ENCODE measurements at places on chromosomes 3 and 15.

- DNase-seq: no peak
Observed at GRCh38 chr15:99564221-99565048, 1.3 kb upstream of the MEF2A start.

- DNase-seq: no peak
Observed at GRCh38 chr15:66940368-66940767, 125.0 kb upstream of the SMAD3 start.

DNA sequence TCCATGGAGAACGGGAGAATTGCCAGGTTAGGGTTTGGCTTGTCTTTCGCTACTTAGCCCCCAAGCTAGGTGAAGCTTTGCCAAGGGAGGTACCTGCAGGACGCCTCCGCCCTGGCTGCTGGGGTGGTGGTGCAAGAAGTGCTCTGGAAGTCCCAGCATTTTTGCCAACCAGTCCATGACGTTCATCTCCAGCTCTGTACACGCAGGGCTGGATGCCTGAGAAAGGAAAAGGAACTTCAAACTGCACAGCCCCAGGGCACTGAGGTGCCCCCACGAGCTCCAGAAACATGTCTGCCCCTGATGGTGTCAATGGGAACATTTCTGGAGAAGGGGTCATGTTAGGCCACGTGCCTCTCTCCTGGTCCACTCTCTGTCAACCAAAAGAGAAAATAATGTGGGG lies 8.2 kb downstream of the HDC start:
- no peak for DNase-seq

GRCh38 chr15:79089331-79089889 lies 1.2 kb downstream of the RASGRF1 start:
- DNase-seq: no peak

DNA sequence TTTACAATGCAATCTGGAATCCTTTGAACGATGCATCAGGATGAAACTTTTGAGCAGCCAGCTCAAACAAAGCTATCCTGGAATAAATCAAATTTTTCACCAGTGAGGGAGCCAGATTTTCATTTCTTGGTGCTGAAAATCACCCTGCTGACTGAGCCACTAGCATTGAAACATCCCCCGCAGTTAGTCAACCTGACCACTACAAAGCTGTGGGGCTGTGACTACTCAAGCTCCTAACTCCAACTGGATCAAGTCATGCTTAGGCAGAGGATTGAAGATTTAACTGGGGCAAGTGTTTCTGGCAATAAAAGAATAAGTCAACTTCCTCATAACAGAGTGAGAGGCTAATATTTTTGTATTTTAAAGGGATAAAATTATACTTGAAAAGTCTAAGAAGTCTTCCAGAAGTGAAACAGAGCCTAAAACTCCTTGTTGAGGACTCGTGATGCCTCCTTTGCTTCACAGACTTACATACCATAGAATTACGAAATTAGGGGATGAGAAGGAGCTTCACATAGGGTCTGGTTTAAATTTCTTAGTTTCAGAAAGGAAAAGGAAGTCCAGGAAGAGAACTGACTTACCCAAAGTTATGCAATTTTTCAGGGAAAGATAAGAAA lies 177.8 kb downstream of the SERPINI1 start:
- DNase-seq: peak; percentile 84

- no peak for DNase-seq
Observed at GRCh38 chr3:170642882-170643601, 57.2 kb upstream of the SLC7A14 start.

DNA sequence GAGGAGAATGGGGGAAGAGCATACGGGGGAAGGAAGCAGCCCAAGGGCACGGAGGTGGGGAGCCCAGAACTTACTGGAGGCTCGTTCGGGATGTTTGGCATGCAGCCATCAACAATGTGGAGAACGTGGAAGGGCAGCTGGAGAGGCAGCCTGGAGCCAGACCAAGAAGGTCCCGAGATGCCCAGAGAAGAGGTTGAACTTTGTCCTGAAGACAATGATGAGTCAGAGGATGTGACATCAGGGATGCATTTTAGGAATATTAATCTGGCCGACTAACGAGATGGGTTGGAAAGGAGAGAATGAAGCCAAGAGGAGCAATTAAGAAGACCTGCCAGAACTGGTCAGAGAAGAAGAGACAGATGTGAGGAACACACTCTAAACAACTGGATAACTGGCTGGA lies 98.2 kb downstream of the SRGAP3 start:
- DNase-seq: peak; percentile 37

DNA sequence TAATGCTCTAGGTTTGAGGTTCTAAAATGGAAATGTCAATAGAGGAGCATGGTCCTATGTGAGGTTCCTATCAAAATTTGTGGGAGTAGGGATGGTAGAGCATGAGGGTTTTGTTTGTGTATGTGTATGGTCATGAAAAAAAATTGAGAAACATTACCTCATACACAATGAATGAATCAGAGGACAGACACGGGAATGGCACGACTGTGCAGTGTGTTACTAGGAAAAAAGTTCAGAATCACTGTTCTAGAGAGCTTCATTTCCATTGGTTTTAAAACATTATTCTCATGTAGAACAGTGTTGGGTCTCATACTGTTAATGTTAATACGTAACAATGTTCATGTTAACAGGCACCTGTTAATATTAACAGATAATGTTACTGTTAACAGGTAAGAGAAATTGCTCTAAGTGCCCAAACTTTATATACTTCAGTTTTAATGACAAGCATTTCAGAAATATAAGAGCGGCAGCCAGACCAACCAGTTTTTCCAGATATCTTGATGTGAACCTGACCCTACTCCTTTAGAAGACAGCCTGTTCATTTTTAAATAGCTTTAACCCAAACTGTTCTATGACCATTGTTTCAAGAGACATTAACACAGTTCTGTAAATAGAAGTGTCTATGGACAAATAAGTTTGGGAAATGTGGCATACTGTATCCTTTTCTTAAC lies 48.0 kb downstream of the SLC15A2 start:
- DNase-seq: no peak

- DNase-seq: no peak
Observed at GRCh38 chr3:33287672-33288282, 10.5 kb downstream of the FBXL2 start.

DNA sequence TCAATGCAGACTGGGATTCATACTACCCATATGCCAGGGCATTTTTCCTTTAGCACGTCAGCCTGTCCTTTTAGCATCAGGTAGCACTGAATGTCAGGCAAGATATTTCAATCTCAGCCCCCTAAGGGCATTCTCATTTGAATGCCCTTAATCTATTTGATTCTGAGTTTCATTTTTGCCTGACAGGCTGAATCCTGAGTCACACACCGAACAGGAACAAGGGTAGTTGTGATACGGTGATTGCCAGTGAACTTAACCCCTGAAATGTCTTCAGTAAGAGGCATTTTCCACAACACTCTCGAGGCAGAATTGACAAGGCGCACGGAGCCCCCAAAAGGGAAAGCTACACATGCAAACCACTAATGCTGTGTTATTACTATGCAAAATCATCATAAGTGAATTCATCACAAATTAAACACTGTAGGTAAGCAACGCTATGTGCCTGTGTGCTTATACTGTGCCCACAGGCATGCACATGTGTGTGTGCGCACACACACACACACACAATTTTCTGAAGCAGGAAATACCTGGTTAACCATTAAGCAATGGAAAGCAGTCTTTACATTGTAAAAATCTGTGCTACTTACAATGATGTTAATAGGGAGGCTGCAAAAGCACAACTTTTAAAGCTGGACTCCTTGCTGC lies 130.4 kb downstream of the ZNF385D start:
- DNase-seq: no peak

- no peak for DNase-seq
Observed at GRCh38 chr3:35639254-35640186, at the start of gene ARPP21. ARPP21 (plus strand) TSS chr3:35639525; CDS start chr3:35681752, 42,227 bp downstream.

- no peak for DNase-seq
Observed at GRCh38 chr3:171831936-171832335, 11.2 kb upstream of the TMEM212 start.

DNA sequence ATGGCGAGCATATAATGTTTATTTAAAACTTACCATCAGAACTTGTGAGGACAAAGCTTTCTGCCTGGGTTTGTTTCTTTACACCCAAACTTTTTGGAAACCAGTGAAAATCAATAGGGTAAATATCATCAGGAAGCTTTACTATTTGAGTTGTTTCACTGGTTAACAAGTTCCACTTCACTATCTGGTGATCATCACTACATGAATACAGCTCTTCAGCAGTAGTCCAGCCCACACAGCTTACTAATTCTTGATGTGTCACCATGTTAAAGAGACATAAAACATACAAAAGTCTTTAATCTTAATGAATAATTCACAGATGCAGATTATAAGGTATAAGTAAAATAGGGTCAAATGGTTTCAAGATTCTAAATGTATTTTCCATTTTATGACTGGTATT lies 17.6 kb downstream of the IFT80 start:
- DNase-seq: no peak

GRCh38 chr3:18151199-18151598 lies 273.9 kb downstream of the SATB1 start:
- DNase-seq: no peak

- DNase-seq: no peak
Observed at GRCh38 chr3:18743761-18744160, 318.6 kb upstream of the SATB1 start.

- peak; percentile 95 for DNase-seq
Observed at GRCh38 chr15:74040109-74040850, 42.1 kb downstream of the GOLGA6A start.

- no peak for DNase-seq
Observed at GRCh38 chr15:89002830-89003229, 85.4 kb upstream of the ABHD2 start.

DNA sequence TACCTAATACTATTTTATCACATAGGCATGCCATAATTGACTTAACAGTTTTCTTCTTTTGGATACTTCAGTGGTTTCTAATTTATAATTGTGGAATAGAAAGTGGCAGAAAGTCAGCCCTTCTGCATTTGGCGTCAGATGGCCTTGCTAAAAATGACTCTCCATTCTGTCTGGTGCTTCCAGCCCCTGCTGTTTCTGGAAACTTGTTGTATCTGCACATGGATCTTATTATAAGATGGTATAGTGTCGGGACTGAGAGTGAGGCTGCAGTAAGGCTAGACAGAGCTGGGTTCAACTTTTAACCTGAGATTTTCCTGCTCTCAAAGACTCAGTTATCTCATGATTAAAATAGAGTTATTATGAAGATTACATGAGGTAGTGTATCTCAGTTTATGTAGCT lies 74.8 kb upstream of the WDR72 start:
- DNase-seq: no peak

GRCh38 chr3:100149130-100149529 lies 34.8 kb upstream of the FILIP1L start:
- no peak for DNase-seq

- no peak for DNase-seq
Observed at GRCh38 chr3:38575279-38575843, 74.1 kb downstream of the SCN5A start.

DNA sequence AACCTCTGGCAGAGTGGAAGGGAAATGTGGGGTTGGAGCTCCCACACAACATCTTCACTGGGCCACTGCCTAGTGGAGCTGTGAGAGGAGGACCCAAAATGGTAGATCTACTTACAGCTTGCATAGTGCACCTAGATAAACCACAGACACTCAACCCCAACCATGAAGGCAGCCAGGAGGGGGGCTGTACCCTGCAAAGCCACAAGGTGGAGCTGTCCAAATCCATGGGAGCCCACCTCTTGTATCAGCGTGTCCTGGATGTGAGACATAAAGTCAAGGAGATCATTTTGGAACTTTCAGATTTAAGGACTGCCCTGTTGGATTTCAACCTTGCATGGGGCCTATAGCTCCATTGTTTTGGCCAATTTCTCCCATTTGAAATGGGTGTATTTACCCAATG lies 20.9 kb downstream of the TP63 start:
- no peak for DNase-seq

DNA sequence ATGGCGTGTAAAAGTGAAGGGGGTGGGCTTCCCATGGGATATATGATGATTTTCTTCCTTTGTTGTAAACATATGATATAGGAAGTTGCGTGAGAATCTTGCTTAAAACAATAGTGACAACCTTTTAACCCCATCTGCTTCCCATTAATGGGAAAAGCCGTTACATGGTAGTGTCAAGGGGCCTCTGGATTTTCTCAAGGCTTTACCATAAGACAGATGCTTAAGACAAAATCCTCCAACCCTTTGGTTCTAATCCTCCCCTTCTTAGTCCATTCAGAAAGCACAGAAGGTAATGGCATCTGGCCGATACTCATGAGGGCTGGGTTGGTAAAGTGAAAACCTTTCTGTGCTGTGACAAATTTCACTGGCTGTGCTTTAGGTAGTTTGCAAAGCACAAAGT lies 25.0 kb downstream of the DPH3 start:
- DNase-seq: no peak

- DNase-seq: no peak
Observed at GRCh38 chr3:45987368-45988291, 8.0 kb downstream of the FYCO1 start.

- DNase-seq: peak; percentile 65
Observed at GRCh38 chr3:101038880-101039279, 45.7 kb upstream of the ABI3BP start.

DNA sequence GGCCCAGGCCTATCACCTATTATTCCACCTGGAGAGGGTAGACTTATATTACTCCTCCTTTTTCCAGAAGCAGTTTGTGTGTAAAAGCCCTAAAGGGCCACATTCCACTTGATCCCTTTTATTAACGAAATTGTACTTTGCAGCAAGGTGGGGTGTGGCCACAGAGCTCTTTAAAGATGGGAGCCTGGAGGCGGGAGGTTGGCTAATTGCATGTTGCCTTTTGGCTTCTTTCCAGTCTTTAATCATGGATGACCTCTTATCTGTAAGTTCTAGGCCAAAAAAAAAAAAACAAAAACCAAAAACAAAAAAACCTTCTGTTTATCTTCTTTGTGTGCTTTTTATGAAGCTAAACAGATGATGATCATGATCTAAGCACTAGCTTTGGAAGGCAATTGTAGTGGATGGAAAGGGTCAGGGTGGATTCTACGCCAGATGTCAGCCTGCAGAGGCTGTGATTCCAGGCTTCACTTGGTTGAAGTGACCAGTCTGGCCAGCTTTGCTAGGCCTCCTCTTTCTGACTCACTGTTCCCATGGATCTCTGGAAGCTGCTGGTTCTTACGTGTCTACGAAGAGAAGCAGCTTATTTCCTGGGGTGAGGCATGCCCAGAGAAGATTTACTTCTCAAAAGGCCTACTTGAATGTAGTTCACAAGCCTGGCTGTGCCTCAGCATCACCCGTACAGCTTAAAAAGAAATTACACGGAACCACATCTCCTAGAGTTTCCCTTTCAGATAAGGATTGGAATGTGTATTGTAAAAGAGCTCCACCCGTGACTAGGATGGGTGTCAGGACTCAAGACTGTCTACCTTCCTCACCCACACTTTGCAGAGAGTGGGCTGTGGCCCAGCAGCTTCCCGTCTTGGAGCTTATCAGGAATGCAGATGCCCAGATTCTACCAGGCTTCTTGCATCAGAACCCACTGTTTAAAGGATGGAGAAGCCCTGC lies 330.9 kb upstream of the C2CD4B start:
- peak; percentile 93 for DNase-seq

DNA sequence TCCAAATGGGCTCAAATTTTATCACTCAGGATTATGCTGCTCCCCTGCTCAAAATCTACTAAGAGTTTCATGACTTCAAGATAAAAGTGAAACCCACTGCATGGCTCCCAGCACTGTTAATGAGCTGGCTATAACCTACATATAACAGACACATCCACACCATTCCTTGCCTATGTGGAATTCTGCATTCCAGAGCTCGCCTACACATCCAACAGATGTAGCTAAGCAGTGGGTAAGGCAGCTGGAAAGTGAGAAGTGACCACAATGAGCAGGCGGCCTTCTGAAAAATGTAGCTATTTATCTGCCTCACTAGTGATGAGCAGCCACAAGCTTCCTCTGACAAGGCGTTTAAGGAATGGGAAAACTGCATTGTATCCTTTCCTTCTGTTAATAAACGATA lies 92.0 kb upstream of the TRIM42 start:
- DNase-seq: no peak
